ENCODE measurements at places on chromosomes 7 and 10.
A peak's percentile ranks its signal among the peaks of the same experiment; 100 is the strongest.

- DNase-seq = no peak
Observed at GRCh38 chr7:123151443-123151842, 48.3 kb downstream of the SLC13A1 start.

- no peak for DNase-seq
Observed at GRCh38 chr10:57102236-57102635, 741.2 kb upstream of the ZWINT start.

DNA sequence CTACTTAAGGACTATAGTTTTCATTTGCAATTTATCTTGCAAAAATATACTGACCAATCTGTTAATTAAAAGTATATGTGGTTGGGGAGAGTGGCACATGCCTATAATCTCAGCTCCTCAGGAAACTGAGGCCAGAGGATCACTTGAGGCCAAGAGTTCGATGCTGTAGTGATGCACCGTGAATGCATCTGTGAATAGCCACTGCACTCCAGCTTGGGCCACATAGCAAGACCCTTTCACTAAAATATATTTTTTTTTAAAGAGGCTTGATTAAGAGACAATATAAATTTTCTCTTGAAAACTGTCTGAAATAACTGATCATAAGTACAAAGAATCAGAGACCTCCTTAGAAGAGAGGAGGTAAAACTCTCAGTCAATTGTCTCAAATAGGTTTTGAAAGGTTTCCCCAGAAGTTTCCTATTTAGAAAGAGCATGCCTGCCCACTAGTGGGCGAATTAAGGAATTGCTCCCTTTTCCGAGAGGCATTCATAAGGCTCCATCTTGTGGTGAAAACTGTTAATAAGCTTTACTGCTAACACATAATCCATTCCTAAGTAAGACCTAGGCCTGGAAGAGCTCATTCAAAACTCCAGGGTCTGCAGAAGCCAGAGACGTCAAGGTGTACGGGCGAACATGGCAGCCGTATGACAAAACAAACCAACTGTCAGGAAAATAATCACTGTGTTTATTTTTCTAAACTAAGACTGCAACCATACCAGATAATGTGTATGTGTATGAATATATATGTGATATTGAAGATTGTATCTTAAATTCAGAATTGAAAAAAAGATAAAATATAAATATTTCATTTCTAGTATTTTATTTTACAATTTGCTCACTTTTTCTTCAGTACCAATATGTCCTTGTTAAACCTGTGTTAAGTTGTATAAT is 6.8 kb upstream of the TAS2R40 start:
- peak; percentile 73 for DNase-seq

- no peak for DNase-seq
Observed at GRCh38 chr10:63711361-63711760, 190.2 kb downstream of the REEP3 start.

- DNase-seq = no peak
Observed at GRCh38 chr7:44217852-44218402, 17.1 kb downstream of the YKT6 start.

GRCh38 chr10:110613996-110614495 is 30.1 kb upstream of the RBM20 start:
- DNase-seq = no peak

GRCh38 chr10:101000127-101000914 is 713 bp downstream of the LZTS2 start:
- no peak for DNase-seq

DNA sequence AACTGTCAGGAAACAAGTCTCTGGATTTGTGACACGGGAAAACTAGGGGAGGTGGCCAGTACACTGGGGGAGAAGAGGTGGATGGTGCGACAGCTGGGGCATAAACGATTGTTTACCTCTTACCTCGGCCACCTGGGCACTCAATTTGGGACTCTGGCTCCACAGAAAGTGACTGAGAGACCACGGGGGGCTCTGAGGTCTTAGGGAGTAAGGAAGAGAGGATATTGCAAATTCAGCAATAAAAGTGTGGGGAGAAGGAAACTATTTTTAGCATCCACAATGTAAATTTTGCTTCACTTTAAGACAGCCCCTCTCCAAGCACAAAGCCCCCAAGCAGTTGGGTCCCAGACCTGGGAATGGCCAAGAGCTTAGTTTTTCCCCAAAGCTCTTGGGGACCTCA is 440.5 kb downstream of the GRID1 start:
- DNase-seq = no peak

DNA sequence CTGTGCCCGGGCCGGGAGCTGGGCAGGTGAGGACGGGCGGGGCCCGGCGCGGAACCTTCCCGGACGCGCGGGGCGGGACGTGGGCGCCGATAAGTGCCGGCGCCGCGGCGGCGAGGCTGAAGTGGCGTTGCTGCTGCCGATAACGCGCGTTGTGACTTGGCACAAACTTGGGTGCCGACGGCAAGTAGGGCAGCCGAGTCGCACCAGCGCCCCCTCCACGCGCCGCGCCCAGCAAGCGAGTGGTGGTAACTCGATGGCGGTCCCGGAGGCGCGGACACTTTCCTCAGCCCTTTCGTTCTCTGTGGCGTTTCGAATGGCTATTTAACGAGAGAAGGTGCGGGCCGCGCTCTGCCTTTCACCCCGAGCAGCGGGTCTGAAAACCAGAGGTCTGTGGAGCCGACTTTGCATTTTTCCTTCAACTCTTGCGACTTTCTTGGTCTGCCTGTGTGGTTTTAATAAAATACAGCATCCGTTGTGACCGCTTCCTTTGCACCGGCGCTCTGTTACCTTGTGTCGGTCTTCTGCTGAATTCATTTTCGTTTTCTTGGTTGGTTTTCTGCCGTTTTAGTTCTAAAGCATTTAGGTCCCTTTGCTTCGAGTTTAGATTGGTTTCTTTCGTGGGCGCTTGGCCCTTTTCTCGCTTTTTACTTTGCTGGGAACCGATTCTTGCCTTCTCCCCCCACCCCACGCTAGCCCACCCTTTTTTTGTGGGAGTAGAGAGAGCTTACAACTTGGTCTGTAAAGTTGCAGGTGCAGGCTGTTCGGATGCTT is 701 bp downstream of the STK17A start:
- peak; percentile 81 for DNase-seq

DNA sequence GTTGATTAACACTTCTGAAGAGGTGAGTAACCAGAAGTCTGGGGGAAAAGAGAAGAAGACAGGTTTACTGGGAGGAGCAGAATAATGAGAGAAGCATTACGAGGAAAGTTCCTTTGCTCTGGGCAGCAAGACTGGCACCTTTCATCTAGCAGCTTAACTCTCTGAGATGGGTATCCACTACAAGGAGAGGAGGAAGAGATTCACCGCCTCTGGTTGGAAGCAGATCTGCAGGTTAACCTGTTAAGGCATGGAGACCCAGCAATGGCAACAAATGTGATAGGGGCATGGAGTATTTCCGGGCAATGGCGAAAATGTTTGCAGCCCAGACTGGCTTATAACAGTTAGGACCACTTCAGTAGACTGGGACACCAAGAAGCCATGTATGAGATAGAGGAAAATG is 162.2 kb downstream of the TFEC start:
- no peak for DNase-seq

DNA sequence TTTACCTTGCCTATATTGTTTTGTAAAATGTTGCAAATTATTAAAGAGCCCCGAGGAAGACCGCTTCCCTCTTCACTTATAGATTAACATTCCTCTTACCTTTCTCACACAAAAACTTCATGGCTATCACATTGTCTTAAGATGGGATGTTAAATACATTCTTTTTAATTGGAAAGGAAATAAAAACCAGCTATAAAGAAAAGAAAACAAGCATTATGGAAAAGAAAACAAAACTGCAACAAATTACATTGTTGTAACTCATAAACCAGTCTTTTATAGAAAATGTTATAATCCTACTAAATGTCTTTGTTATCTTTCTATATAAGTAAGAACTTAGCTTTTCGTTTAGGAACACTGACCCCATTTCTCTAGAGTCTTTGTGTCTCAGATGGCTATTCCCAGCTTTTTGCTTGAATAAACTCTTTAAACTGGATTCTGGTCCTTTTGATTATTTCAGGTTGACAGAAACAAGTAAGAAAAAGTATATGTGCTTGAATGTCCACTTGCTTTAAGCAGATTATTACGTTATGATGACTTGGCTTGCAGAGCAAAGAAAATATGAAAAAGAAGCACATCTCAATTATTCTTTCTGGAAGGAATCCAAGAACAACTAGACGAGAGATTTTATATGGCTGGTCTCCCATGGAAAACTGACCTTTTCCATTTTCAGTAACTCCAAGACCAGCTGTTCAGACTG is 128.2 kb downstream of the AKR1D1 start:
- DNase-seq = no peak

- no peak for DNase-seq
Observed at GRCh38 chr10:68110027-68110426, 739 bp downstream of the MYPN start.

DNA sequence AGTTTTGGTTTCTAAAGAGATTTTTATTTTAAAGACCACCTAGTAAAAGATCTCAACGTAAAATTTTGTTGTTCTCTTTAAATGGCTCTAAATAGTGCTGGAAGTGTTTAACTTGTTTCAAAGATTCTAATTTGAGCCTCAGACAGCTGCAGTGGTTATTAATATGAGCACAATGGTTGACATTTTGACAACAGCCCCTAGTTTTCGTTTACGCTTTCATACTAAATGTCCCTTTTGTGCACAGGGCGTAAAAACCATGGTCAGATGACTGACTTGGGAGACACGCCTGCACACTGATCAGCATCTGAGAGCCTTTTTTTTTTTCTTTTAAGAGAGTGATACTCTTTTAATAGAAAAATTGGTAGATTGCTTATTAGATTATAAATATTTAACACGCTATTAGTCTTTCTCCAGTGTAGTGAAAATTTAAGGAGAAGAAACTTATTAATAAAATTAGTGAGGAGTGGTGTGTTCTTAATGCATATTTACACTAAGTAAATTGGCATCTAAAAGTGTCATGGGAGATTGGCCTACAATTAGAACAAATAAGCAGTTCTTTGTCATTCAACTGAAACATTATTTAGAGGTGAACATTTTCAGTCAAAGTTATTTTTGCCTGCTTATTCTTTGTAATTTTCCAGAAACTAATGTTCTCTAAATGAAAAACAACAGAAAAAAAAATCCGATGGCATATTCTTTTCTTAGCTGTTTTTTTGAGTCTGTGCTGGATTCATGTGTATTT is 182.8 kb upstream of the PHYHIPL start:
- no peak for DNase-seq

GRCh38 chr10:60025279-60025678 is 118.9 kb upstream of the CCDC6 start:
- no peak for DNase-seq
